ENCODE measurements at places on chromosomes 1 and 21.
A peak's percentile ranks its signal among the peaks of the same experiment; 100 is the strongest.

GRCh38 chr1:192513697-192514096, 61.9 kb upstream of the RGS1 start:
- no peak for DNase-seq

DNA sequence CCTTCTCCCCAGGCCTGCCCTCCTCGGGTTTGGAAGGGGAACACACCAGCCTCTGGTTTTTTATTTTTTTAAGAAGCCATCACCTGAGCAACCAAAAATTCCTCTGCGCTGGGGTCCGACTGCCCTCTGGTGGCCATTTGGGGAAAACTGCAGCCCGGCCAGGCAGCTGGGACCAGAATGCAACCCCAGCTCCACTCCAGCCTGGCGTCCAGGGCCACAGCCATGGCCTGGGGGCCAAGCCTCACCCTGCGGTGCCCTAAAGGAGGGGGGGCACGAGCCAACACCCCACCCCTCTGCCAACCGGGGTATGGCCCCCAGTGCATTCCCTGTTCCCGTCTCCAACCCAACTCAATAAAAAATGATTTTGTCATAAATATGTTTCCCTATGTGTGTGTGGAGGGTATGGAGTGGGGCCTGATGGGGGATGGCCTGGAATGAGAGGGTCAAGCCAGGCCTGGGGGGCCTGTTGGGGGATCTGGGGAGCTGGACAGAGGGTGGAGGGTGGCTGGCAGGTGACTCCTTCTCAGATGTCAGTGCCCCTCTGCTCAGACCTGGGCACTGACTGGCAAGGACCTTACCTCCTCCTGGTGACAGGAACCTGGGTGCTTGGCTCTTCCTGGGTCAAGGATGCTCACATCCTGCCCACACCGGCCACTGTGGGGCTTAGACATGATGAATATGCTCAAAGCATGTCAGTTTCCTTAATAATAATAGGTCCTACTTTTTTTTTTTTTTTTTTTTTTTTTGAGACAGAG, 3.2 kb downstream of the GPR3 start:
- peak; percentile 57 for DNase-seq

- no peak for DNase-seq
Measured at GRCh38 chr21:44375281-44375651, 21.8 kb downstream of the TRPM2 start.

GRCh38 chr1:177346790-177347359, 176.1 kb downstream of the BRINP2 start:
- no peak for DNase-seq

DNA sequence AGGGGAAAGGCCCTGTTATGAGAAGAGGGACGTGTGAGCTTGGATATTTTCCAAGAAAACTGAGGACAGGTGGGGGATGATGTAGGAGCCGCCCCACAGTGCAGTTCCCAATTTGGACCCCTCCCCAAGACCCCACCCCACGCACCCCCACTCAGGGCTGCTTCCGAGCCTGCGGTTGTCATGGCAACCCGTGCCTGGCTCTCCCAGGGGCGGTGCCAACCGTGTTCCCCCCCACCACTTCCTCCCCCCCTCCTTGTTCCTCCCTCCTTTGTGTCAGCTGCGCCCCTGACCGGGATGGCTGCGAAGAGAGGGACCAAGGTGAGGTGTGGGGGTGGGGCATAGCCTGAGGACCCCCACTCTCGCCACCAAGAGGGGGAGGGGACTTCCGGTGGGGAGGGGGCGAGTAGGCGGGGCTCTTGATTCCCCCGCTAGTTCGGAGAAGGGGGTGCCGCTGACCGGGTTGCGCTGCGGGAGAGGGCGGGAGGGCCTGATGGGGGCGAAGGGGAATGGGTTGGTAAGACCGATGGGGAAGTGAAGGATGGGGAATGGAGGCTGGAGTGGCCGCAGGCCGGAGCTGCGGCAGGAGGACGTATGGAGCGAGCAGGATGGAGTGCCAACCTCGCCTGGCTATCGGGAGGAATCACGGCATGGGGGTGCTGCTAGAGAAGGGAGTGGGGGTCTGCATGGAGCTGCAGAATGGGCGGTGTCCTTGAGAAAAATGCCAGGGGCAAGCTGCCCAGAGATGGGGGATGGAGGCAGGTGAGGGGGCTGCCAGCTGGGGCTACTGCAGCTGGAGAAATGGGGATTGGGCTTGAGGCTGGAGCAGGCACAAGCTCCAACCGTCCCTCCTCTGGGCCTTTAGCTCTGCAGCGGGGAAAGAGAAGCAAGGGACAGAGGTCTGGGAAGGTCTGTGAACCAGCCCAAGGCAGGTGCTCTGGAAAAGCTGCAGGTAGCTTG, 953 bp downstream of the TRIM46 start:
- DNase-seq: no peak

- DNase-seq: no peak
Measured at GRCh38 chr1:17400725-17401341, 28.8 kb downstream of the PADI6 start.

- no peak for DNase-seq
Measured at GRCh38 chr1:179101566-179101965, 19.7 kb downstream of the TOR3A start.

DNA sequence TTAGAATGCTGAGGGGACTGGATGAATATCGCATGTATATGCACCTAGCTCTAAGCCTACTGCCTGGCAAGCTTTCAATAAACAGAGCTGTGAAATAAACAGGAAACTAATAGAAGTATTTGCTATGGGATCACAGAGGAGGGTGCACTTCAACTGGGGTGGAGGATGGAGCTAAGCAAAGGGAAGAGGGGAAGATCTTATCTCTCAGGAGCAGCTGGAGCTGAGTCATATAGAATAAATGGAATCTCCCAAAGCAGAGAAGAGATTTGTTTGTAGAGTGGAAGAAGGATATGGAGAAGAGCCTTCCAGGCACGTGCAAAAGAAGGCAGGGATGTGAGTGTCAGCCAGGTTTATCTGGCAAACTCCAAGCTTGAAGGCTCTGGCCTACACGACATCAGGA, 17.0 kb upstream of the KCNA10 start:
- DNase-seq: no peak

DNA sequence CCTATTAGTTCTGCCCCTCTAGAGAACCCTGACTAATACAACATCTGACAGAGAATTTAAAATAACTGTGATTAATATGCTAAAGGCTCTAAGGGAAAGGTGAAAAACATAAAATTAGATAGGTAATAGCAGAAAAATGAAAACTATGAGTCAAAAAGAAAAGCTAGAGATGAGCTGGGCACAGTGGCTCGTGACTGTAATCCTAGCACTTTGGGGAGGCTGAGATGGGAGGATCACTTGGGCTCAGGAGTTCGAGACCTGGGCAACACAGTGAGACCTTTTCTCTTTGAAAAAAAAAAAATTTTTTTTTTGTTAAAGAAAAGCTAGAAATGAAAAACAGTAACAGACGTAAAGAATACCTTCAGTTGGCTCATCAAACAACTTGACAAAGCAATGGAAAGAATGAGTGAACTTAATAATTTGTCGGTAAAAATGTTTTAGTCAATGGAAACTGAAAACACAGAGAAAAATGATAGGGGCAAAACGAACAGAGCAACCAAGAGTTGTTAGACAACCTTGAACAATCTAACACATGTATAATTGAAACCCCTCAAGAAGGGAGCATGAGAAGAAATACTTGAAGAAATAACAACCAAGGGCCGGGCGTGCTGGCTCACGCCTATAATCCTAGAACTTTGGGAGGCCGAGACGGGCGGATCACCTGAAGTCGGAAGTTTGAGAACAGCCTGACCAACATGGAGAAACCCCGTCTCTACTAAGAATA, 132.9 kb upstream of the GFI1 start:
- no peak for DNase-seq

DNA sequence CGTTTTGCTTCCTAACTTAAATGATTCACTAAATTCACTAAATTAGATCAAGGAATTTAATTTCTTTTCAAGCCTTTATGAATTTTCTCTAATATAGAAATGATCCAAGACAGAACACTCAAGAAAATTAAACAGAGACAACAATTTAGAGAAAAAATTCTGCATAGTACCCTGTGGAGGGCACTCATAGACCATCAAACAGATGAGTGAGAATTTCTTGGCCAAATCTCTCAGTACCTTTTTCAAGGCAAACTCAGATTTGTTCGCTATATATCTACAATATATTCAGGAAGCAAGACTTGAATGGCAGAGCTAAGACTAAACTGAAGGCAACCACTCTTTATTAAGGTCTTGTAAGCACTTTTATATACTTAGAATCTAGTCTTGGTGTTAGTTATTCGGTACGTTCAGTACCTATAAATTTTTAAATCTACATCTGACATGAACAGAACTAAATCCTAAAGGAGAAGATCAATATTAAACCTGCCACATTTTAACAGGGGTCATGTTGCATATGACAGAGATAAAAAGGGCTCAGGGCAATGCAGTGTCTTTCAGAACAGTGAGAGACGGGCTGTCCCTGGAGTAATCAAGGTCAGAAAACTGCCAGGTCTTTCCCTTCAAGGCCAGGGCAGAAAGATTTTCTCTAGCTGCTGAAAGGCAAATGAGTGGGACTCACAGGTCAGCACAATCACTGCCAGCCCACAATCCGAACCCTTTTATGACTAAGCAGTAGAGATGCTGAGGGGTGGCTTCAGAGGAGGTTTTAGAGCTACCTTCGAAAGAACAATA, 118.8 kb upstream of the TMPRSS15 start:
- DNase-seq: no peak

DNA sequence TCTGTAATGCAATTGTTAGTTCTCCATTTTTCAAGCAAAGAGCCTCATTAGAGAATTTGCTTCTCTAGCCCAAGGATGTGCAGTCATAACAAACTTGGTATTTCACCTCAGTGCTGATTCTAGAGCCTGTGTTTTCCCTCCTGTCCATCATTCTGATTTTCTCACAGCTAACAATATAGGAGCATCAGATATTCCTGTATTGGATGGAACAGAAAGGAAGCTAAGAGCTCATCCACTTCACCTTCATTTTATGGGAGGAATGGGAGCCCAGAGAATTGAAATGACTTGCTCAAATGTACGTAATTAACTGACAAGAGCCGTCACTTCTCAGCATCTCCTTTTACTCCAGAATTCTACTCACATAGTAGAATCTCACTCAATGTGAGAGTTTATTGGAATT, 96.6 kb downstream of the EDEM3 start:
- no peak for DNase-seq

- DNase-seq: no peak
Measured at GRCh38 chr1:51624855-51625254, 8.0 kb downstream of the OSBPL9 start.

DNA sequence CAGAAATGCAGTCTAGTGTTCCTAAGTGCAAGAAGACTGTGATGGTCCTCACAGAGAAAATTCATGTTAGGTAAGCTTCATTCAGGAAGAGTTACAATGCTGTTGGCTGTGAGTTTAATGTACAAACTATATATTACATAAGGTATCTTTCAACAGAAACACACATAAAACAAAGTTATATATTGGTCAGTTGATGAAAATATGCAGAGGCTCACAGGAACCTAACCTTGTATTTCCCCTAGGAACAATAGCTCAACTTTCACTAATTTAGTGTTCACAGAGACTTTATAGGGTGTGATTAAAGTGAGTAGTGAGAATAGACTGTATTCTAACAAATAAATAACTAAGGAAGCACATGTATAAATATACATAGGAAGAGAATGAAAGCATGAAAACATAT, 676.9 kb upstream of the ADGRL4 start:
- no peak for DNase-seq

DNA sequence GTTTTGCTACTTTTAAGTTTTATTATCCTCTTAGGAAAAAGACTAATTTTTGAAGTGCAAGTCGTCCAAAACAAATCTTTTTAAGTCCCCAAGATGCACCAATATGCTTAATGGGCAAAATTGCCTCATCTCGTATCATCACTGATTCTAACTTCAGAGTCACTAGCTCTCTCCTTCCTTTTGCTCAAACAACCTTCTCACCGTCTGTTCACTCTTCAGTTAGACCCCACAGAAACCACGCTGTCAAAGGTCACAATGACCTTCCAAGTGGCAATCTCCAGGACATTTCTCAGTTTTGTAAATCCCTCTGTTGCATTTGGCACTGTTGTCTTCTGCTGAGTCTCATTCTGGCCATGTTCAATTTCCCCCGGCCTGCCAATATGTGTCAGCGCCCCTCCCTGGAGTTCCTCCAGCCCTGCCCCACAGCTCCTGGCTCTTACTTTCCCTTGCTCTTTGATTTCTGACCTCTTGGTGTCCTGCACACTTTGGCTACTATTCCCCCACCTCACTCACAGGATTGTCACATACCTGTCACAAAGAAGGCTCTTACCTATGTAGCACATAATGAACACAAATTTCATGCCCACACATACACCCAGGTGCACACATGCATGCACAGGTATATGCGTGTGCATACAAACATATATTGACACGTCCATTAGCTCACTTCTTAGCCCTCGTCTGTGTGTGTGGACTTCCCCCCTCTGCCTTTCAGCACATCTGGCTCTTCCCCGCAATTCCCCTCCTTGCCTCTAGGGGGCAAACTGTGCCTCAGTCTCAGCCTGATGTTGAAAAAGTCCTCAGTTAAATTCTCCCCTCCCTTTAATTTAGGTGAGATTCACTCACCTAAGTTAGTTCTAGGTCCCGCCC, 354.0 kb upstream of the DUSP10 start:
- DNase-seq: peak; percentile 9

DNA sequence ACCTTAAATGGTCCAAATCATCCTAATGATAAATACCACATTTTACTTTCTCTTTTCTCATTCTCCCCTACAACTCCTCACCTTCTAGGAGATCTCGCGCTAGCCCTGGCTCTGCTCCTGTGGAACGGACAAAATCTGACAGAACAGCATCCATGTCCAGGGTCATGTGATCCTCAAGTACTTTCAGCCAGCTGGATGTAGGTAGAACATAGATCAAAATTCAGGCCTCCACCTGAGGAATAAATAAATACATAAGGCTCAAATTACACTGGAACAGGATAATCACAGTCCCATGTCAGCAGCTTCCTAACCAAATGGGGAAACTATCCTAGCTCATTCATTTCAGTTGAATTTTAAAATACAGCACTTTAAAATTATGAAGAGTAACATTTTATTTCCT, 33.2 kb downstream of the OTUD7B start:
- DNase-seq: no peak

DNA sequence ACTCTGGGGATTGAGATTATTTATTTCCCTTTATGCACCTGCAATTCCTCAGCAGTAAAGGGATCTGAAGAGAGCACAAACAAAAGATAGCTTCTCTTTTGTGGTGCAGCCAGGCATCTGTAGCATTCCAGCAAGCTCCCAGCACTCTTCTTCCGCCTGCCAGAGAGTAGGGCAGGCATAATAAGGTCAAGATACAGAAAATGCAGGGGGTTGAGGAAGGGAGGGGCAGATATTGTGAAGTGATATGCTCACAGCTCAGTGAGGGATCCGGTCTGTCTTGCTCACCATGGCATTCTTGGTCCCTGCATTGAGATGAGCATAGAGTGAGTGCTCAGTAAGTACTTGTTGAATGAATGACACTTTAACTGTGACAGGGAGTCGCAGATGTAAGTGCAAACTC, 23.9 kb downstream of the FASLG start:
- no peak for DNase-seq

GRCh38 chr1:32199043-32199716, 1.2 kb upstream of the CCDC28B start:
- DNase-seq: no peak

DNA sequence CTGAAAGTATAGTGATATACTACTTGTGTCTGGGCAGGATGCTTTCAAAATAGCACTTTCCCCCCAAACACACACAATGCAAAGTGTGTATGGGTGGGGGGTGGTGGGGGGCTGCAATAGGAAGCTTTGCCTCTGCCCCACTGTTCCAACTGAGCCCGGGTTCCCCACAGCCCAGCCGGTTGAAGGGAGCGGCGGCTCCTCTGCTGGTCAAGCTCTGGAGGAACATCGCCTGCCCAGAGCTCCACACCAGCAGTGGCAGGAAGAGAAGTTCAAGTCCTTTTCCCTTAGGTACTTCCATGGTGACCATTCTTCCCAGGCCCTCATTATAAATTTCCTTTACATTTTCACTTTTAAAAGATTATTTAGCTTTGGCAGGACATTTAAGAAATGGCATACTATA, 74.9 kb downstream of the CAPZB start:
- DNase-seq: no peak
